Brain microvascular endothelial cell (primary cell): ENCODE measurements at places on chromosomes 6 and 20.

- no peak for DNase-seq
Observed at GRCh38 chr6:109896341-109896740, 81.8 kb upstream of the GPR6 start.

DNA sequence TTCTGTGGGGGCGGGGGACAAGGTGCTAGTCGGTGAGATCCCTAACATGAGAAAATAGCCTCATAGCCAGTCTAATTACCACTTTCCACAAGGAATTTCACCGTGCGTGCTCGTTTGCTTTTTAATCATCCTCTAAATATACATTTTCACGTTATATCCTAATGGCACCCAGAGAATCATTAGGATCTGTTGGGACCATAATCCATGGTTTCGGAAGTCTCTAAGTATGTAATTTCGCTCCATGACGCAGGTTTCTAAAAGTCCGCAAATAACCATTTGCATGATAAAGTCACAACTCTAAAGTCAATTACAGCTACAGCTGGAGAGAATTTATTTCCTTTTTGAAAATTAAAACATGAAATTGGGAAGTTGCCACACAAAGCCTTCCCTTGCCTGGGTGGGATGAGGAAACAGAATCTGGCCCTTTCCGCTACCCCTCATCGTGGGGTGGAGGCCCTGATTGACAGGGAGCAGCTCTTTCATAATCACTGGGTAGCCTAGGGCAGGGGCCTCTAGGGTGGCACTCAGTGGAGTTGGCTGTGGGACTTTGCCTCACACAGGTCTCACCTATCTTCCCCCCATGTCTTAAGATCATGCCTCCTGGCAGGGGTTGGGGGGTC, 81.9 kb downstream of the LRFN2 start:
- no peak for DNase-seq

DNA sequence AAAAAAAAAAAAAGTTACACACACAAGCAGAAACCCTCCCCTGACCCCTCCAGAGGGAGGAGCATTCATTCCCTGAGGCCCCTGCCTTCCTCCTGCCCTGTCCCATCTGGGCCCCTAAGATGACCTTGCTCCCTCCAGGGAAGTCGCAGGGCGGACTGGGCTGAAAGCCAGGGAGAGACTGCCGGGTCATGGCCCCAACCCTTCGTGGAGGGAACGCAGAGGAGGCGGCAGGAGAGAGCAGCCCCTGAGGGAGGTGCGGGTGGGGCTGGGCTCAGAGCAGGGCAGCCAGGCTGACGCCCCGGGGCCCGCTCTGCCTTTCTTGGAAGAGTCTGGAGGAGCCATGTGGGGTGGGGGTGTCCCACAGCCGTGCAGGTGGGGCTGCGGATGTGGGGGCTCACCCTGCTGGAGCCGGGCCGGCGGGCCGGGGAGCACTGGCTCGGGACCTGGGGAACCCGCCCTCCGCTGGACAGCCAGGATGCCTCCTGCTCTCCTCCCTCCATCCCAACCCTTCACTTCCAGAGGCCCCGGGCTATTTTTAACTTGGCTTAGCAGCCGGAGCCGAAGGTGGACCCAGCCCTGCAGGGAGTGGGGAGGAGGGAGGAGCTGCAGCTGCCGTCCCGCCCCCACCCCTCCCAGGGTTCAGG, 15.0 kb upstream of the ABHD16B start:
- DNase-seq: no peak

- DNase-seq: no peak
Observed at GRCh38 chr6:49252901-49253300, 210.2 kb downstream of the MMUT start.

GRCh38 chr6:27178407-27178730, 69.1 kb upstream of the PRSS16 start:
- DNase-seq: no peak

GRCh38 chr6:81995548-81996289, 243.2 kb upstream of the TENT5A start:
- DNase-seq: peak; percentile 22

- no peak for DNase-seq
Observed at GRCh38 chr20:25058847-25059810, 1.2 kb upstream of the ACSS1 start.

GRCh38 chr6:110356778-110357177, 1.4 kb downstream of the METTL24 start:
- no peak for DNase-seq

DNA sequence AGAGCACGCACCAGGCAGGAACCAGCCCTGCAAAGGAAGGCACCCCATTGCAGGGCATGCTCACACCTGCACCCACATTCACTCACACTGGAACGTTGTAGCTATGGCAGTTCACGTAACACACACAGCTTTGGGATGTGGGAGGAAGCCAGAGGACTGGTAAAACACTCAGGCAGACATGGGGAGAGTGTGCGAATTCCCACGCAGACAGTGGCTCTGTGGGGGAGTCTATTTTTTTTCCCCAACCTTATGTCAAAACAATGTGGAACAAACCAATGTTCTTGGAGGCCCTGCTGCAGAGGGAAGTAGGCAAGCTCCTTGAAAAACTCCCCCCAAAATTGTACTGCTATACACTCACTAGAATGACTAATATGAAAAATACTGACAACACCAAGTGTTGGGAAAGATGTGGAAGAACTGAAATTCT, 91.0 kb downstream of the PPP1R14C start:
- DNase-seq: no peak

DNA sequence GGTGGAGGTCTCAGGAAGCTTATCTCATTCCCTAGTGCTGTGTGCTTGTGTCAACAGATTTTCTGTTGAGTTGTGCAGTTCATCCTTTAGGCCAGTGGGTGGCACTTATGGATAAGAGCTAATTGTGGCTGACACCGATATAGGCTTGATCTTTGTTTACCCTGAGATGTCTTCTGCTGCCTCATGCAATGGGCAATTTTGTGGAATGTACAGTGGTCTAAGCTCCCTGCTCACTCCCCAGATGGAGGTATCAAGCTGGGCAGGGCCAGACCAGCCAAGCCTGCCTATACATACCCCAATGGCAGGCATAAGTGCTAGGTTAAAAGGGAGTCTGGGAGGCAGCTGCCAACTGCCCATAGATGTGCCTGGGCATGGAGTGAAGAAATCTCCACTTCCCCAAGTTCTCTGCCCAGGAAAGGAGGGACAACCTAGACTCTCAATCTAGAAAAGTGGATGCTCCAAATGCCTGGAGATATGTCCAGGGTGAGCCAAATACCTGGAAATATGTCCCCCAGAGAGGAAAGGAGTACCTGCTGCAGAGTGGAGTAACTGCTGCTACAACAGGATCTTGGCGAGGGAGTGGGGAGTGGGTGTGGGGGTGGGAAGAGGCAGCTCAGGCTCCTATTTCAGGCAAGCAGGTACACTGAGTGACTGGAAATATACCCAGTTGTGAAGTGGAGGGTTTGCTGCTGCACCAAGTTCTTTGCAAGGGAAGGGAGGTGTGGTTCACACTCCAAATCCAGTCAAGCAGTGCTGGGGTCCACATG, 53.2 kb upstream of the ARG1 start:
- DNase-seq: peak; percentile 40

- DNase-seq: no peak
Observed at GRCh38 chr20:49925901-49926454, 10.2 kb upstream of the RNF114 start.

GRCh38 chr6:137033828-137034227, 10.9 kb downstream of the IL20RA start:
- DNase-seq: no peak

GRCh38 chr20:45894797-45895196, 3.7 kb downstream of the CTSA start:
- DNase-seq: no peak

DNA sequence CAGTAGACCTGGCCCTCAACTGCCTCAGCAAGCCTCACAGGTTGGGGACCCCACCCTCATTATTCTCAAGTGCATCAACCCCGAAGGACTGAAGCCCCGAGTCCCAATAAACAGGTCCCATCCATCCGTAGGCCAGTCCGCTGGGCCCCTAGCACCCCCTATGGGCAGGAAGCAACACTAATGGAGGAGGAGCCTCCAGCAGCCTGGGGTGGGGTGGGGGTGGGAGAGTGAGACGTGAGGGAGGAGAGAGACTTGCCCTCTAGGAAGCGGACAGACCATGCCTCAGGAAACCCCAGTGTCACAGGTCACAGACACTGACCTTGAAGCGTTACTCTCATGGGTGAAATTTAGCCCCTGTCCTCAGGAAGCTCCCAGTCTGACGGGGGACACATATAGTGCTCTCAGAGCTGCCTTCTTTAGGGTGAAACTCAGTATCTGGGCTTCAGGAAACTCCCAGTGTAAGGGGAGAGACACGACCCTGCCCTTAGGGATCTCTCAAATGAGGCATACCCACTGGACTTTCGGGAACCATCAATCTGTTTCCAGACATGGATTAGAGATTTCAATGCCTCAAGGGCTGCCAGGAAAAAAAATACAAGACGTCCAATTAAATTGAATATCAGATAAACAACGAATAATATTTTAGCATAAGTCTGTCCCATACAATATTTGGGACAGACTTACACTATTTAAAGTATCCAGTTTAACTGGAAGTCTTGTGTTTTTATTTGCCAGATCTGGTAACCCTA, 125.8 kb downstream of the MRPL14 start:
- no peak for DNase-seq

DNA sequence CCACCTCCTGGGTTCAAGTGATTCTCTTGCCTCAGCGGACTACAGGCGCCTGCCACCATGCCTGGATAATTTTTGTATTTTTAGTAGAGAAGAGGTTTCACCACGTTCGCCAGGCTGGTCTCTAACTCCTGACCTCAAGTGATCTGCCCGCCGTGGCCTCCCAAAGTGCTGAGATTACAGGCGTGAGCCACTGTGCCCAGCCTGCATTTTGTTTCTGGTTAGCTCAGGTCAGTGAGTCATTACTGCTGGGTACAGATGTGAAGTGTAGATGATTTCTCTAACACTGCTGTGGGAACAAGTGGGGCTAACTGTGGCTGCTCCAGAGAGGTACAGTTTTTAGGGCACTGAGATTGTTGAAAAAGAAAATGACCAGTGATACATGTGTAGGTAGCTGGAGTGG, 188.6 kb downstream of the PRL start:
- DNase-seq: peak; percentile 9

DNA sequence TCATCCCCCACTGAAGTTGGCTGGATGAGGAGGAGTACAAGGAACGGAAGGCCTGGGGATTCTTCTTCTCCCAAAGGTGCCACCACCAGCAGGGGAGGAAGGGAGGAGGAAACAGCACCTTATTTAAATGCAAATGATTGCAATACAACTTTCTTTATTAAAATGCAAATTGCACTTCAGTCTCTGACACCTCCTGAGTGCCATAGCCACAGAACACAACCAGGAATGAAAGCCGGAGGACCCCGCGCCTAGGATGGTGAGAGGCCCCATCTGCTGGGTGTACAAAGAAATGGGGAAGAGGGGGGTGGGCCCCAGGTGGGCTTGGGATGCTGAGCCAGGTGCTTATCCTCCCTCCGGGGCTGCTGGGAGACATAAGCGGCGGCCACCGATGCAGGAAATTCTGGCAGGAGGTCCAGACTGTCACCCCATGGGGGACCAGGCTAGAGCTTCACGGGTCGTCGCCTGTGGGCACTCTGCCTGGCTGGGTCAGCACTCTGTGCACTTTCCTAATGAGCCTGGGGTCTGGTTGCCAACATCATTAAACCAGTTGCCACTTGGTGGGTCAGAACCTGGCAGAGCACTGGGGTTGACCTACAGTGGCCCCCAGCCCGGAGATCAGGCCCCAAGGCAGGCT, 154.2 kb upstream of the MLN start:
- DNase-seq: no peak

- DNase-seq: no peak
Observed at GRCh38 chr20:47479506-47479905, 22.2 kb upstream of the NCOA3 start.

- DNase-seq: no peak
Observed at GRCh38 chr6:117531346-117531745, 48.9 kb downstream of the DCBLD1 start.

DNA sequence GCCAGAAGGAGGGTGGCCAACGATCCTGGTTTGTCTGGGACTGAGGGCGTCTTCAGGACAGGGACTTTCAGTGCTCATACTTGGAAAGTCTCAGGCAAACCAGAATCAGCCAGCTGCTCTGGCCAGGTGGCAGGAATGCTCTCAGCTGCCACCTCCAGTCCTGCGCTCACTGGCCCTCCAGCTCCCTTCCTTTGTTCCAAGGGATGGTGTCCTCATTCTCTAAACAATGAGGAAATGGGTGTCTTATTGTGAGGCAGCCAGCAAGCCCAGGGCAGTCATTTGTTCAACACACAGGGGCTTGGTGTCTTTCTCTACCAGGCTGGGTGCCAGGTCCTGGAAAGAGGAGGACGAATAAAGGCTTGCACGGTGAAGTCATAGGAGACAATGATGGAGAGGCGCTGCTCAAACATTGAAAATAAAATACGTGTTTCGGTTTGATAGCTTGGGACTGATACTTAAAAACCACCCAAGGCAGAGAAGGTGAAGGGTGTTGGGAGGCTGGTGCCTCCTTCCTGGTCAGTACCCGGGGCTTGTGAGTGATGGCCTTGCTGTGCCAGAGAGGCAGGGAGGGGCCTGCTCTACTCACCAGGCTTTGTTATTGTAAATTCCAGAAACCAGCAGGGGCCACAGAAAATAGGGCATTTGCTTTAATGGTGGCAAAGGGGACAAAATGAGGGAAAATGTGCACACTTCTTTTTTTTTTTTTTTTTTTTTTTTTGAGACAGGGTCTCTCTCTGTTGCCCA, 11.3 kb upstream of the TMEM181 start:
- DNase-seq: no peak

- no peak for DNase-seq
Observed at GRCh38 chr6:81002126-81002525, 750.4 kb downstream of the TENT5A start.

DNA sequence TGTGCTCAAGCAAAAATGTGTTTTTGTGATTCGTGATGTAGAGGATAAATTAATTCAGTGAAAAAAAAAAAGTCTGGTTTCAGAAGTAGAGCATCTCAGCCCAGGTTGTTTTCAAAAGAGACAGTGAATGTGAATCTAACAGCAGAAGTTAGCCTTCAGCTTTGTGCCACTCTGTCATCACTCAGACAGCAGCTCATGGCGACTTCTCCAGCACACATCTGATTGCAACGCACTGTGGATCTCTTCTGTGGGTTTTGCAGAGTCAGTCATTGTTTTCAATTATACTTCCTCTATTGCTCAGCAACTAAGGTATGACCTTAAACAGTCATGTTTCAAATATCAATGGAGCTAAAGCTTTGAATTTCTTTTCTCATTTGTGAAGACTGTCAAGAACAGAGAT, 335.5 kb upstream of the POU3F2 start:
- DNase-seq: no peak

GRCh38 chr6:57108691-57109090, 18.7 kb downstream of the ZNF451 start:
- no peak for DNase-seq

- no peak for DNase-seq
Observed at GRCh38 chr20:17609811-17610377, 40.0 kb downstream of the DSTN start.

- peak; percentile 96 for DNase-seq
Observed at GRCh38 chr20:38217791-38218565, 42.6 kb downstream of the KIAA1755 start.
